ENCODE measurements at places on chromosomes 16 and 17.

DNA sequence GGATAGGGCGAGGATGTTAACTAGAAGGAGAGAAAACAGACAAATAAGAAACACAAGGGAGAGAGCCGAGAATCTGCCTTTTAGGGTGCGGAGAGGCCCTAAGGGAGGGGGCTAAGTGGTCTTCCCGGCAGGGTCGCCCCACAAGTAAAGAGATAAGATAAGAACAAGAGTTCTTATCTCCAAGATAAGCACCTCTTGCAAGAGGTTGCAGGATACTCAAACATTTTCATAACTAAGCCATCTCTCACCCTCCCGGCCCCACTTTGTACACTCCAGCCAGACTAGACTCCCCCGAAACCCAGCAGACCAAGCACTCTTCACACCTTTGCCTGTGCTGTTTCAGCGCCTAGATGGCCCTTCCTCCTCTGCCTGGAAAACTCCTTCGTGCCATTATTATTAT, 14.3 kb downstream of the ZNF319 start:
- no peak for DNase-seq

- DNase-seq, result no peak
Measured at GRCh38 chr16:3597226-3597625, 14.2 kb downstream of the SLX4 start.

DNA sequence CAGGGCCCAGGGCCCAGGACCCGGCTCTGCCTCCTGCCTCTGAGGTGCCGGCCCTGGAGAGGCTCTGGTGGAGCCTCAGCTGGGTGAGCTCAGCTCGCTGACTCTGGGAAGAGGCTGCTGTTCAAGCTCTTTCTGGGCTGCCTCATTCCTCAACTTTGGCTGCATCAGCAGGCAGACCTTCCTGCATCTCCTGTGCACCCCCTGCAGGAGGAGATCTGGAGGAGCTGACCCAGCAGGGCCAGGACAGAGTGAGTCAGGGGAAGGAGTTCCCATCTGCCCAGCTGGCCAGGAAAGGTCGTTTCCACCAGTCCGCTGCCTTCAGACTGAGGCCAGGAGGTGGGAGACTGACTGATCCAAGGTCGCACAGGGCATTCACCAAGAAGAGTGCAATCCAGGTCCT, 10.7 kb downstream of the CRHR1 start:
- no peak for DNase-seq

DNA sequence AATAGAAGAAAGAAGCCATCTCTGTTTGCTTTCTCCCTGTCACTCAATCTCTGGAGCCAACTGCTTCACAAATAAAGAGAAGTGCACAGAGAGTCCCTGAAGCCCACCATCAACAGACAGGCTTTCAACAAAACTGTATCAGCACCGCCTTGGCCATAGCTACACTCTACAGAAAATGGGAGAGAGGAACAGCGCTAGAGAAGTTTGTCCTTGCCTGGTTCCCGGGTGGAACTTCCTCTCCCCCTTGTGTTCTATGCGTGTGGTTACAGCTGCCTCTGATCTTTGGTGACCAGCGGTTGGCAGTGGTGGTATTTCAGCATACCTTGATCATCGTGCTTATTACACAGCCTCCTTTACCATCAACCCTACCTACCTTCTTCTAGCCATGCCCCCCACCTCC, 91.4 kb upstream of the CCL2 start:
- DNase-seq, result no peak

- DNase-seq, result no peak
Measured at GRCh38 chr16:10387188-10387617, 1.3 kb downstream of the ATF7IP2 start.

DNA sequence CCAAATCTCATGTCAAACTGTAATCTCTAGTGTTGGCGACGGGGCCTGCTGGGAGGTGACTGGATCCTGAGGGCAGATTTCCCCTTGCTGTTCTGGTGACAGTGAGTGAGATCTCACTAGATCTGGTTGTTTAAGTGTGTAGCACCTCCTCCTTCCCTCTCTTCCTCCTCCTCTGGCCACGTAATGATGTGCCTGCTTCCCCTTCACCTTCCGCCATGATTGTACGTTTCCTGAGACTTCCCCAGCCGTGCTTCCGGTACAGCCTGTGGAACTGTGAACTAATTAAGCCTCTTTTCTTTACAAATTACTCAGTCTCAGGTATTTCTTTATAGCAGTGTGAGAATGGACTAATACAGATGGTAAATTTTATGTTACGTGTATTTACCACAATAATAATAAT, 49.2 kb downstream of the METTL16 start:
- no peak for DNase-seq

DNA sequence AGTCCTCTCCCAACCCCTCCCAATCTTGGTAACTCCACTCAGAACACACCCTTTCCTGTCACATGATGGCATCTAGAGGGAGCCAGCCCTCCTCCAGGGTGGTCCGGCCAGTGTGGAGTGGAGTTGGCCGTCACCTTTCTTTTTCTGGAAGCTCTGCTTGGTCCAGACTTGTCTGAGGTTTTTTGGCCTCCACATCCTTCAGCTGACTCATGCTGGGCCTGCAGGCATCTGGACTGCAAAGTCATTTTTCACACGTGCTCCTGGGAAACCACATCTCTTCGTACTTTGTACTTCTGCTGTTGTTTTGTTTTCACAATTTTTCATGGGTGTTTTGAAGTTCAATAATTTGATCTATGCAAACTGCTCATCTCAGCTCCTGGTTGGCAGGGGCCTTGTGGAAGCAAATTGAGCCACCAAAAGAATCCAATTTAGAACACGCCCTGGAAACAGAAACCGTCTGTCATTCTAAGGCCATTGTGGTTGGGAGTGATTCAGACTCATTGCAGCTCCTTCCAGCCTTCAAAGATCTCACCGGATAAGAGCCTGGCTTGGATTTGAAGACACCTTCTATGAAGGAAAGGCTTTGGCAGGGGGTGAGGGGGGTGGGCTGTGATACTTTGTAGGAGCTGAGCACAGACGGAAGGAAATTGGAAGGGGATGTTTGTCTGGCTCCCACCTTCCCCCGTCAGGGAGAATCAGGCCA, 42.4 kb upstream of the NF1 start:
- no peak for DNase-seq

- DNase-seq, result no peak
Measured at GRCh38 chr16:30113711-30114333, 485 bp upstream of the GDPD3 start.

GRCh38 chr17:70067134-70067533, 7.9 kb upstream of the KCNJ16 start:
- DNase-seq, result no peak

DNA sequence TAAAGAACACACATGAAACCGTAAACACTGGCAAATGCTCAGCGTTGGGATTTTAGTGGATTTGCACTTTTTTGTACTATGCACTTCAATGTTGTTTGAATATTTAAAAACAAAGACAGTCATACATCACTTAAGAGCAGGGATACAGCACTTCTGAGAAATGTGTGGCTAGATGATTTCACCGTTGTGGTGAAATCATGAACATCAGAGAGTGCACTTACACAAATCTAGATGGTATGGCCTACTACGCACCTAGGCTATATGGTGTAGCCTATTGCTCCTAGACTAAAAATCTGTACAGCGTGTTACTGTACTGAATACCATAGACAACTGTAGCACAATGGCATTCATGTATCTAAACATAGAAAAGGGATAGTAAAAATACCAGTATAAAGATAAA, 37.6 kb upstream of the CNEP1R1 start:
- no peak for DNase-seq

GRCh38 chr17:34302636-34303035, 16.6 kb upstream of the CCL8 start:
- no peak for DNase-seq

GRCh38 chr16:8375232-8375587, 215.1 kb downstream of the TMEM114 start:
- DNase-seq, result no peak

DNA sequence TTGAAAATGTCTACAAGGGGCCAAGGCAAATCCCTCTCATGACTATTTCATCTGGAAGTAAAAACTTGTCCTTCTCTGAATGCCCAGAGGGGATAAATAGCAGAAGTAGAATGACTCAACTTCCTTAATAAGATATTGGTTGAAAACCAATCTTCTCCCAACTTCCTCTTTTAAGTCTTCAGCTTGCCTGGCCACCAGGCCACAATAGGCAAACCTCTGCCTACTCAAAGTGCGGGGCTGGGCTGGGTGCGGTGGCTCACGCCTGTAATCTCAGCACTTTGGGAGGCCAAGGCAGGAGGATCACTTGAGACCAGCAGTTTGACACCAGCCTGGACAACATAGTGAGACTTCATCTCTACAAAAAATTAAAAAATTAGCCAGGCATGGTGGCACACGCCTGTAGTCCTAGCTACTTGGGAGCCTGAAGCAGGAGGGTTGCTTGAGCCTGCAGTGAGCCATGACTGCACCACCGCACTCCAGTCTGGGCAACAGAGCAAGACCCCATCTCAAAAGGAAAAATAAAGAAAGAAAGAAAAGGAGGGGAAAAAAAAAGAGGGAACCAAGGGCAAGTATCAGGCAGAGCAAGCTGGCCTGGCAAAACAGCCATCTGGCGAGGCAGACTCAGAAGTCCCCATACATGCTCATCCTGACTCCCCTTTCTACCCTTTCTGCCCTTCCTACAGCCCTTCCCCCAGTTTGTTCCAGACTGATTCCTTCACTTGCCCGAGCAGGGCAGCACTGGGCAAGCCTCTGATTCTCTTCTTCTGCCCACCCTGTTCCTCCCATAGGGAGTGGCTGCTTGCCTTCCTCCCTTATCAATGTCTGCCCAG, 20.6 kb downstream of the MAP3K14 start:
- no peak for DNase-seq

- no peak for DNase-seq
Measured at GRCh38 chr16:21277045-21277926, 804 bp downstream of the CRYM start.

GRCh38 chr17:322006-322780, 30.4 kb downstream of the RPH3AL start:
- no peak for DNase-seq

DNA sequence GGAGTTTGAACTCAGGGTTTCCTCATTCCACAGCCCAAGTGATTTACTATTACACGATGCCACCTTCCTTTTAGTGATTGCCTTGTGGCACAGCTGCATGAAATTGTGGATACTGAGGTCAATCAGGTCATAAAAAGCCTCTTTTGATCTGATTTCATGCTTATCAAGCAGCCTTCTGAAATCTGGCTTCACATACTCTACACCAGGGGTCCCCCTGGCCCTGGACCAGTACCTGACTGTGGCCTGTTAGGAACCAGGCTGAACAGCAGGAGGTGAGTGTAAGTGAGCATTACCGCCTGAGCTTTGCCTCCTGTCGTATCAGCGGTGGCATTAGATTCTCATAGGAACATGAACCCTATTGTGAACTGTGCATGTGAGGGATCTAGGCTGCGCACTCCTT, 13.8 kb downstream of the SLFN5 start:
- DNase-seq, result no peak

- DNase-seq, result no peak
Measured at GRCh38 chr16:21338537-21339268, 60.6 kb upstream of the CRYM start.

Data from NCI-H446 treated with DMSO at 0.1 percent for 48 hours (cell line).